AG04450 (cell line): ENCODE measurements at places on chromosomes 2 and 18. TPM values are rescaled to one million over a fixed set of nuclear protein-coding genes. Genes with fewer than 3 reads are reported as not detected.

Gene SAG
- polyA plus RNA-seq = not detected in 2 replicates

- no peak for DNase-seq
Measured at GRCh38 chr2:71919708-71920107, 228.0 kb downstream of the CYP26B1 start.

Gene IL1RN
- polyA plus RNA-seq = not detected in 2 replicates

Gene GCKR
- 0.14 and 0.36 TPM in 2 replicates for polyA plus RNA-seq

GRCh38 chr2:39128919-39129391 is 8.1 kb upstream of the SOS1 start:
- no peak for DNase-seq

GRCh38 chr2:33015421-33016142 is 68.8 kb downstream of the LTBP1 start:
- DNase-seq = peak; percentile 36

DNA sequence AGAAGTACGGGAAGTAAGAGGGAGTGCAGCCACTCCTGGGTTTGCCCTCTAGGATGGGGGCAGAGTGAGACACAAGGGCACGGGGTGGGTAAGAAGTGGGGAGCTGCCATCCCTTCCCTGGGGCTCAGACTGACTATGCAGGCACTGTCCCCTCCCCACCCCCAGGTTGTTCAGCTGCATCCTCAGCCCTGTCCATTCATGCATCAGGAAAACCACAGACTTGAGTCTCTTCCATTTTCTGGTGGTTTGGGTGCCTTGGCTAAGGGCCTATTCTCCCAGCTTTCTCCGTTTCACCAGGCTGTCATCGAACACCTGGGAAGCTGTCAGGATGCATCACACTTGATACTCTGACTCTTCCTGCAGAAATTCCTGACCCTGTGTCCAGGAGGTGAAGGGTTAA is 111.9 kb downstream of the TFCP2L1 start:
- DNase-seq = no peak

Gene KLHL29
- polyA plus RNA-seq = 3.6 and 4.9 TPM in 2 replicates

- DNase-seq = no peak
Measured at GRCh38 chr2:6800553-6800952, 65.2 kb downstream of the CMPK2 start.

DNA sequence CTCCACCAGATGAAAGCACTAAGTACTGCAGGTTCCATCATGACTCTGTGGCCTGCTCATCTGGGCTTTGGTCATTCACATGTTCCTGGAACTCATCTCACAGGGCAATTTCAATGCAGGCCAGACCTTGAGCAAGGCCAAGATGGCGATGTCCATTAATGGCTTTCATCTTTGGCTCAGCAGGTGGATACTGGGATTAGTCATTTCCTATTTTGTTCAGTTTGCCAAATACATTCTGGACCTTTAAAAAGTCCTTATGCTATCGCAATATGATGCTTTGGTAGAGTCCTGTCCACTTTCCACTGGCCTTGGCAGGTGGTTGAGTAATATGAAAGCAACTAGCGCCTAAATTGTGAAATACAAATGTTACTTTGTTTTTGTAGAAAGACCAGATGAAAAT is 170.1 kb upstream of the REV1 start:
- no peak for DNase-seq

GRCh38 chr2:142866426-142866825 is 11.0 kb upstream of the KYNU start:
- no peak for DNase-seq

- DNase-seq = no peak
Measured at GRCh38 chr18:34789768-34790344, 79.8 kb downstream of the DTNA start.

GRCh38 chr2:167940734-167941507 is 306.5 kb downstream of the STK39 start:
- no peak for DNase-seq

Gene ZNF142
- 3.5 and 5.5 TPM in 2 replicates for polyA plus RNA-seq

- peak; percentile 34 for DNase-seq
Measured at GRCh38 chr18:45197526-45197970, 417.7 kb upstream of the SLC14A2 start.

GRCh38 chr18:48254077-48254602 is 155.0 kb downstream of the ZBTB7C start:
- no peak for DNase-seq

Gene DYNAP
- not detected in 2 replicates for polyA plus RNA-seq

- DNase-seq = no peak
Measured at GRCh38 chr2:108641756-108642155, 77.5 kb upstream of the RANBP2 start.

DNA sequence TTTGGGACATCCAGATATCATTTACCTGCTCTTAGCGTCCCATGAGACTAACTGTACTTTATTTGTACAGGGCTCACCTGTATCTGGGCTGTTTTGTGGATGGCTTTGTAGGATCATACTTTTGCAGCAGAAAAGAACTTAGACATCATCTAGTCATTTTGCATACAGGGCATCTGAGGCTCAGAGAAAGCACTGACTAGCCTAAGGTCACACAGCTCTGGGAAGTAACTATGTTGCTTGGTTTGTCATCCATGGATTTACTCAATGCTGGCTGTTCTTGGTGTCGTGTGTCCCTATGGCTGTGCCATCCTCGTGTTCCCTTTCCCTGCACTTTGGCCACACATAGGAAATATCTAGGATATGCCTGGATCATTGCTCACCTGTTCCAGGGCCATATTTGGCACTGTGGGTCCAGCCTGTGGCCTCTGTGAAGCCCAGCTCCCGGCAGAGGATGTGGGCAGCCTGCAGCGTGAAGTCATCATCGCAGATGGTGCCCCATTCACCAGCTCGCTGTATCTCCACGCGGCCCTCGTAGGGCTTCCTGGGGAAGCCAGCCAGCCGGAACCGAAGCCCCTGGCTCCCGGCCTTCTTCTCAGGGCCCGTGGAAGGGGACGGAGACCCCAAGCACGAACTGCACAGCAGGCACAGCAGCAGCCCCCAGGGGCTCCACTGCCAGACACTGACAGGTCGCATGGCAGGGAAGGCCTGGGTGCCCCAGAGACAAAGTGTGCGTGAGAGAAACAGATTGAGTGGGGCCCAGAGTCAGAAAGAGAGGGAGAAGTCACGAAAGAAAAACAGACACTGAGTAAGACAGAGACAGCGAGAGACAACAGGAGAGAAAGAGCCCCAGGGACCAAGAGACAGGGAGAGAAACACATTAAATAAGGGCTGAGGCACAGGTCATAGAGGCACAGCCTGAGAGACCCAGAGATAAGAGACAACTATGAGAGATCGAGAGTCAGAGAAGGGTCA is 1.5 kb downstream of the LOXL3 start:
- no peak for DNase-seq

- DNase-seq = no peak
Measured at GRCh38 chr2:97693476-97693875, 19.9 kb upstream of the ZAP70 start.

GRCh38 chr2:148507970-148508369 is 136.6 kb upstream of the EPC2 start:
- no peak for DNase-seq

DNA sequence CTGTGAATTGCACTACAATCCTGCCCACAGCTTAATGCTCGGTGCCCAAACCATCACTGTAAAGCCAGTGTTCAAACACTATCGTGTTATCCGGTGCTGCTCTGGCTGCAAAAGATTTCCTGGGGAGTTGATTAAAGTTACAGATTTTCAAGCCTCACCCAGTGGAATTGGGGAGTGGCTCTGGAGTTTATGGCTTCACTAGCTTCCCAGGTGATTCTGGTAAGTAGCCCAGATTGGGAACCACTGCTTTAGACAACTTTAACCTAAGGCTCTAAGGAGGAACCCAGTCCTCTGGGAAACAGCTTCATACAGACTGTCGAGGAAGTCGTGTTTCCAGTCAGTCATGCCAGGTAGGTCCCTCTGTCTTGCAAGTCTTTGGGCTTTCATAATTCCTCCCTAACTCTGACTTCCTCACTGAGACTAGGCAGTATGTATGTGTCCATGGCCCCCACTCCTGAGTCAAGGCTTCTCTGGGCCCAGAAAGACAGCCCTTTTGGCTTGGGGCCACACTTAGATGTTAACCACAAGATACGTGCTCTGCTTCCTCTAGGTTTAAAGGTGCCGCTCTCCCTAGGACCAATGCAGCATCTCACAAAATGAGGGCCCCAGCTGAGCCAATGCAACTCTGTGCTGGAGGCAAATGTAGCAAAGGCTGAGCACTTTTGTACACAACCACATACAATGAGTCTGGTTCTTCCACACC is 299.7 kb downstream of the PRKCE start:
- no peak for DNase-seq

DNA sequence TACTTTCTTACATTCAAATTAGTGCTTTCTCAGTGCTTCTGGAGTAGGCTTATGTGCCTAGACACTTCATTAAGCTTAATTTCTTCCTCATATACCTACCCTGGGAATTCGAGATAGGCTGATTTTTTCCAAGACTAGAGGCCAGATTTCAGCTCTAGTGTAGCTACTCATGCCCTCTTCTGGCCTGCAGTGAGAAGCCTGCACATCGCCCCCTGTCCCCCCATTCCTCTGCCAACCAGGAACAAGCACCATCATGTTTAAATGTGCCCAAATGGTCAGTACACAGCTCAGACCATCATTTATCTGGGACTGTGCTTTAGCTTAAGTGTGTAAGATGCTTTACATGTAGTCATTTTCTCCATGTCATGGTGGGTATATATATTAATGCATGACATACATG is 1218.8 kb upstream of the LRRTM1 start:
- DNase-seq = no peak

- DNase-seq = peak; percentile 43
Measured at GRCh38 chr2:62672601-62673000, 32.9 kb upstream of the EHBP1 start.

DNA sequence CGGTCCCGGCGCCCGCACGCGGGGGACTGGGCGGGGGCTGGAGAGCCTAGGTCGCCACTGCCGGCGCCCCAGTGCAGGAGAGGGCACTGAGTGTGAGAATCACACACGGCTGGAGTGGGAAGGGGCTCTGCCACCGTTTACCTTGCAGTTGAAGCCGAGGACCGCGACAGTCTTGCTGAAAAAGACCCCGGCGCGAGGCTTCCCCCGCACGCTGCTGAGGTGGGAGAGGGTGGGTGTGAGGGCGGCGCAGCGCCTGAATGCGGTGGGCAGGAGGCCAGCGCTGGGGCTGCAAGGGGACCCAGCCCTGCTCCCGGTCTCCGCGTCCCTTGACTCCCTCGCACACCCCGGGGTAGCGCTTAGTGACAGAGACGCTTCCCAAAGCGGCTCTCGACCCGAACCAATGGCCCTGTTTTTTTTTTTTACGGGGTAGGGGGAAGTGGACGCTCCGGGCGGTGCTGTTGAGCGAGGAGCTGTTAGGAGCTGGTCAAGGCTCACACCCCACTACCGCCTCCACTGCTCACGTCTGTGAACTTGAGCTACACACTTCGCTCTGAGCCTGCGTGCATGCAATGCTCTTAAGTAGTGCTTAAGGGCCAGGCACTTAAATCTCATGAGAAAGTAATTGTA is 794 bp downstream of the NOTO start:
- DNase-seq = no peak

Gene CHRND
- polyA plus RNA-seq = not detected in 2 replicates
